Fibroblast of skin of abdomen (primary cell): ENCODE measurements at places on chromosomes 7 and 10.

DNA sequence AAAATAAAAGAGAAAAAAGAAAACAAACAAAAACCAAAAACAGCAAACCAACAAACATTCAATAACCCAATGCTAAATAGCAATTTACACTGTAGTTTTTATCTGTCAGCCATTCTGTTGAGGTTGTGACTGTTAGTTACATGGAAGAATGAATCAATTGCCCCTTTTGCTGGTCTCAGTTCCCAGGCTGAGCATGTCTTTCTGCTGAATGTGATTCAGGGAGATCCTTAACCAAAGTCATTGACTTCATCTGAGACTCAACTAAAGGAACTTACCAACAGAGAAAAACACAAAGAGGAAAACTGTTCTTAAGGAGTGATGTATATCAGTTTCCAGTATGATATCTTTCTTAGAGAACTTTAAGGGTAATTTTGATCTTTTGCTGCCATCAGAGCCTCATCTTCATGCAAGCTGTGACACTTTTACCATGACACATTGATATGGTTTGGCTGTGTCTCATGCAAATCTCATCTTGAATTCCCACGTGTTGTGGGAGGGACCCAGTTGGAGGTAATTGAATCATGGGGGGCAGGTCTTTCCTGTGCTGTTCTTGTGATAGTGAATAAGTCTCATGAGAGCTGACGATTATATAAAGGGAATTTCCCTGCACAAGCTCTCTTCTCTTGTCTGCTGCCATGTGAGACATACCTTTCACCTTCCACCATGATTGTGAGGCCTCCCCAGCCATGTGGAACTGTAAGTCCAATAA is 469.8 kb downstream of the KIF20B start:
- DNase-seq: no peak

GRCh38 chr7:786472-787255 is 45.6 kb upstream of the SUN1 start:
- DNase-seq: peak; percentile 51

DNA sequence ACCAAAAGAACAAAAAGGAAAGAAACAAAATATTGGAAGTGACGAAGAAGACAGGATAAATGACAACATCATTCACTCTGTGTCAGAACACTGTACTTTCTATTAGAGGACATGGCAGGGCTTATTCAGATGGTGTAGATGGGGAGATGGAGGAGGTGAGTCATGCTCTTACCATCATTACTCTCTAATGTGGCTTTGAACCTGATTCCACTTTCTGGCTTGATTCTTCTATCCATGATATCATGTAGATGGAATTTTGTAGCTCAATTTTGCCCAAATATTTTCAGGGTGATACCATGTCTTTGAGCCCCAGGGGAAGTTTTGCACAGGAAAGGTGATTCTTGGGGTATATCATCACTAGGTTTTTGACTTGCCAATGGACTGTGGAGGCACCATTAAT is 91.7 kb downstream of the CFAP58 start:
- DNase-seq: peak; percentile 89

DNA sequence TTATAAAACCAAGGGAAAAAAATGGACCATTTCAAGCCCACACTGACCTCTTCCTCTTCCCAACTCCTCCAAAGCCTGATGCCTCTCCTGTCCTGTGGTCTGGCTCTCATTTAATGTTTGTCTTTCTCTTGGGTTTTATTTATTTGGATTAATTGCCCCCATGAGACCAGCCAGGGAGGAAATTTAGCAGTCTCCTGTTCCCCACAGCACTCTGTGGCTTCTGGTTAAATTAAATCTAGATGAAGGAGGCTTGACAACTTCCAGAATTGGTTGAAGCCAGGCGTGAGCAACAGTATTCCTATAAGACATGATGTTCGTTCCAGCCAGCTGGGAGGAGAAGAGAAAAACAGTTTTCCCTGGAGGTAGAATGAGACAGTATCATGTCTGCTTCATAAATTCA is 15.1 kb upstream of the PRLHR start:
- DNase-seq: no peak

DNA sequence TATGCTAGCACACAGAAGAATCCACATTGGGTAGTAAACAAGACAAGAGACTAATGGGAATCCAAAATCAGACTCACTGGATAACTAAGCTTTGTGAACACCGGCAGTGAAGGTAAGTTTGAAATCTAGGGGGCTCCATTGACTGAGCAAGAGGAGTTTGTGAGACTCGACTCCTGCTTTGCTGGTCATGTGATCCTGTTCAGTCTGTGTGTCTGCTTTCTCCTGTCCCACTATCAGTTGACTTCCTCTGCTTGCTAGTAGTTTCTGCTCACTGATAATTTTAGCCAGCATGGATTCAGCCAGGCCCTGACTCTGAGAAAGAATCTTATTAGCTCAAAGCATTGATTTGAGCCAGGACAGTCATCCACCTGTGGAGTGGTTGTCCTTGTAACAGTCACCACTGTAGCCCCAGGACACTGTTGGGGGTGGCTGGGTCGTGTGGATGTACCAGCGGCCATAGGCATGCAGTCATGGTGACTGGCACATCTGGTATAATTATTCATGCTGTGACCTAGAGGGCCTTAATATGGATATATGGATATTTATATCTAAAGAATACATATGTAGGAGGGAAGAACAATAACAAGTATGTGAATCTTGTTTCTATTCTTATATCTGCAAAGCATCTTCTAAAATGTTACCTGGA is 44.4 kb downstream of the DNAH11 start:
- DNase-seq: no peak

DNA sequence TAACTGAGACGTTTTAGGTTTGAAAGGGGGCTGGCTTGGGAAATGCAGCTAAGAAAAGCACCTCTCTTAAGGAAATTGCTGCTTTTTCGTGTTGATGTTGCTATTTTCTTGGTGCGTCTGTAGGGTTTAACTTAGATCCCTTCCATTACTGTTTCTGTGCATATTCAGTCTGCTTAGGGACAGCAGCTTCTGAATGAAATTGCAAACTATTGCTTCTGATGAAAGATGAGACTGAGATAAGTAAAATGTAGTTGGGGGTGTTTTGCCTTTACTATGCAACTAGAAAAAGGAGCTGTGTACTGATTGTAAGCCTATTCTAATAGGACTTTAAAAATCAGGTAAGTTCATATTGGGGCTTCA is 772 bp downstream of the HDAC9 start:
- no peak for DNase-seq

- DNase-seq: peak; percentile 1
Measured at GRCh38 chr7:134394056-134394455, 64.8 kb downstream of the AKR1B1 start.

- DNase-seq: no peak
Measured at GRCh38 chr10:123726836-123727235, 60.7 kb downstream of the GPR26 start.

DNA sequence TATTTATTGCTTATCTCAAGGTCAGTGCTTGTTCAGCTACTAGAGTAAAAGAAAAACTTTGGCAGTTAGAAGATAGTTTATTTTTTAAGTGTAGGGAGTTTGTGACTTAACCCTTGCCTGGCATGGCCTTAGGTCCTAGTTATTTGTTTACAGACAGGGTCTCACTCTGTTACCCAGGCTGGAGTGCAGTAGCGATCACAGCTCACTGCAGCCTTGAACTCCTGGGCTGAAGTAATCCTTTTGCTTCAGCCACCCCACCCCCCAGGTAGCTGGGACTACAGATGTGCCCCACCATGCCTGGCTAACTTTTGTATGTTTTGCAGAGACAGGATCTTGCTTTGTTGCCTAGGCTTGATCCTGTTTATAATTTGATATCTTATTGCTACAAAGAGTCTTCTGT is 4.2 kb downstream of the ANLN start:
- no peak for DNase-seq
